Sigmoid colon (tissue), 7 donors: ENCODE measurements at places on chromosomes 12 and 14. TPM values are rescaled to one million over a fixed set of nuclear protein-coding genes. Genes with fewer than 3 reads are reported as not detected.

DNA sequence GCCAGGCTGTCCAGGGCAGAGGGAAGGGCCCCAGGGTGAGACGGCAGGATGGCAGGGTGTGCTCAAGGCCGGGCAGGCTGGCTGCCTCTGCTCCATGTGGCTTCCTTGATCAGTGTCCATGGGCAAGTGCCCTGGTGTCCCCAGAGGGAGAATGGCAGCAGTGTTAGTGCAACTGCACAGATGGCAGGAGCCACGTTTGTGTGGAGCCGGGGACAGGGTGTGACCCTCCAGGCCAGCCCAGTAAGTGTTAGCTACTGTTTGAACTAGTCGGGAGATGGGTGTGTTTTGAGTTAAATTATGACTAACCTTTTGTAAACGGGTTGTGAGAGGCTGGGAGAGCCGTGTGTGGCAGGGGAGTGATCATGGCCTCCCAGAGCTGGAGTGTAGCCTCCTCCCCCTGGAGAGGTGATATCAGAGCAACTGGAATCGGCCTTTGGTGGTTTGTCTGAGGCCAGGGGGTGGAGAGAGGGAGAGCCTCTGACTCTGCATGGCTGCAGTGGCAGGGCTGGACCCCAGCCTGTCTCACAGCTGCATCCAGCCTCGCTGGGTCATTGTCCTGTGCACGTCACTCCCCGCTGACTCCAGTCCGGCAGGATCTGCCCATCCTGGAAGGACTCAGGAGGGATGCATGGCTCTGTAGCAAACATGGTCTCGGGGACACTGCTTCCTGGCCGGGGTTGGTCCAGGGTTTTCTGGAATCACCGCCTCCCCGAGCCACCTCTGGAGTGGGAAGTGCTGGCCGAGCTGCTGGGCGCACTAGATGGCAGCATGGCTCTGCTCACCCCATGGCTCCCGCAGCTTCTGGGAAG is 27.8 kb downstream of the AACS start:
- H3K27me3 ChIP-seq, result no peaks in the 10 kb centered on the region
- no peaks in the 10 kb centered on the region for H3K4me1 ChIP-seq

GRCh38 chr14:23033251-23033727 is 1.4 kb downstream of the PSMB5 start:
- no peak for DNase-seq
- H3K4me3 ChIP-seq, result no peak overlapping the region
- no peaks in the 10 kb centered on the region for H3K4me1 ChIP-seq
- no peaks in the 10 kb centered on the region for H3K27me3 ChIP-seq
- no peak overlapping the region for H3K27ac ChIP-seq

- no peak overlapping the region for H3K27ac ChIP-seq
- H3K4me1 ChIP-seq, result no peaks in the 10 kb centered on the region
- no peak overlapping the region for H3K4me3 ChIP-seq
- no peaks in the 10 kb centered on the region for H3K27me3 ChIP-seq
- peaks cover 7% of the 10 kb centered on the region for H3K36me3 ChIP-seq
- DNase-seq, result no peak
Measured at GRCh38 chr14:87944987-87945604, 47.9 kb downstream of the GALC start.

DNA sequence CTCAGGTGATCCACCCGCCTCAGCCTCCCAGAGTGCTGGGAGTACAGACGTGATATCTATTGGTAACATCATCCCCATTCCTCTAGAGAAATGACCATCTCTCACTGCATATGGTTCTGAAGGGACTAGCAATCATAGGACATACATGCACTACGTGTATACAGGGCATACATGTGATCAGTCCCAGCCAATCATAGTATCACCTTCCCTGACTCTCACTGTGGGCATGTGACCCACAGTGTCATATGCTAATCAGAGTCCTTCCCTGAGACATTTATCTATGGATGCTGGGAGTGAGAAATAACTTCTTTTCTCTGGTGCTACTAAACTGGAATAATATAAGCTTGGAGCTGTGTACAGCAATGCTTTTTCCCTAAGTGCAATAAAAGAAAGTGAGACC is 12.1 kb upstream of the FBXW8 start:
- no peak overlapping the region for H3K27ac ChIP-seq
- H3K4me1 ChIP-seq, result no peaks in the 10 kb centered on the region
- no peak overlapping the region for H3K4me3 ChIP-seq

DNA sequence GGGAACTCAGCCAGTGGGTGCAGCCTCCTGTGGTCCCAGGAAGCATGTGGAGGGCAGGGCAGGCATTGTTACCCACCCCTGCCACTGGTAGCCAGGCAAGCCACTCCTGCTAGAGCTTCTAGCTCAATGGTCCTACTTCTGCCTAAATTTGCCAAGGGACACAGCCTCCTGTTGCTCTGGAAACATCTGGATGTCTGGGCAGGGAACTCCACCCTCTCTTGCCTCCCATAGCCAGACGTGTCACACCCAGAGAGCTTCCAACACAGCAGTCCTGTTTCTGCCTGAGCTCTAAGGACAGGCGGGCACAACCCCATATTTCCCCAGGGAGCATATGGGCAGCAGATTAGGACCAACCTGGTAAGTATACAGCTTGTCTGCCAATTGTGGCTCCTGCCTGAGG is 350.2 kb downstream of the GLT1D1 start:
- no peak for DNase-seq
- no peaks in the 10 kb centered on the region for H3K36me3 ChIP-seq
- H3K4me3 ChIP-seq, result no peak overlapping the region
- no peaks in the 10 kb centered on the region for H3K27me3 ChIP-seq

DNA sequence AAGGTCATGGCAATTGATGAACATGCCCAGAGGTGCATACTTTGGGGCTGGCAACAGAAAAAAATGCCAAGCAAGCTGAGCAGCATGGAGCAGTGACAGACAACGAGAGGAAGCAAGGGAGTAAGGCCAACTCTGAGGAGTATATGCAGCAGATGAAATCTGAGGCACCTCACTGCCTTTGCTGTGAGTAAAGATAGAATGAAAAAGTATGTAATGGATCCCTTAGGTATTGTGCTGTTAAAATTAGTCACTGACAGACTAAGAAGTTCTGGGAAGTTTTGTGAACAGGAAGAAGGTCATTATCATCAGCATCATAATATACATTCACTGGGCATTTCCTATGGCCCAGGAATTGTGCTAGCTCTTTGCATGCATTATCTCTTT is 269.9 kb downstream of the DUSP6 start:
- H3K4me3 ChIP-seq, result no peak overlapping the region
- no peak for DNase-seq
- no peaks in the 10 kb centered on the region for H3K27me3 ChIP-seq
- H3K27ac ChIP-seq, result no peak overlapping the region
- H3K36me3 ChIP-seq, result no peaks in the 10 kb centered on the region
- H3K4me1 ChIP-seq, result no peaks in the 10 kb centered on the region

- H3K27me3 ChIP-seq, result no peaks in the 10 kb centered on the region
- peaks cover 68% of the 10 kb centered on the region for H3K4me1 ChIP-seq
- peak overlapping the region; percentile 88 for H3K4me3 ChIP-seq
- peaks cover 5% of the 10 kb centered on the region for H3K36me3 ChIP-seq
- DNase-seq, result peak; percentile 91
Measured at GRCh38 chr12:6766651-6767349, 637 bp downstream of the PTMS start.

DNA sequence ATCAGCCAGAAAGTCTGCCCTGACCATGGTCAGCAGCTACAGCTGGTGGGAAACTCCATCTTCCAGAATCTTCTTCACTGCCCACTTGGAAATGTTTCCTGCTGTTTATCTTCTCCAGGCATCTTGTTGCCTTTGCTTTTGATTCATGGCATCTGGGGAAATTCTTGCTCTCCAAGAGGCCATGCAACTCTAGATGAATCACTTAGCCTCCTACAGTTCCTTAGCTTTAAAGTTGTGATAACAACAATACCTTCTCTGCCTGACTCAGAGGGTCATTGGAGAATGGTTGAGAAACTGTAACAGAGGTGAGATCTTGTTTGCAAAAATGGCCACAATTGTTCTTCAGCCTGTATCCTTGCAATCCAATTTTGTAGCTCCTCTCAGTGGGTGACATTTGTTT is 121.0 kb upstream of the VRK1 start:
- no peaks in the 10 kb centered on the region for H3K4me1 ChIP-seq
- no peaks in the 10 kb centered on the region for H3K36me3 ChIP-seq
- no peak overlapping the region for H3K4me3 ChIP-seq
- H3K27me3 ChIP-seq, result no peaks in the 10 kb centered on the region
- H3K27ac ChIP-seq, result no peak overlapping the region

DNA sequence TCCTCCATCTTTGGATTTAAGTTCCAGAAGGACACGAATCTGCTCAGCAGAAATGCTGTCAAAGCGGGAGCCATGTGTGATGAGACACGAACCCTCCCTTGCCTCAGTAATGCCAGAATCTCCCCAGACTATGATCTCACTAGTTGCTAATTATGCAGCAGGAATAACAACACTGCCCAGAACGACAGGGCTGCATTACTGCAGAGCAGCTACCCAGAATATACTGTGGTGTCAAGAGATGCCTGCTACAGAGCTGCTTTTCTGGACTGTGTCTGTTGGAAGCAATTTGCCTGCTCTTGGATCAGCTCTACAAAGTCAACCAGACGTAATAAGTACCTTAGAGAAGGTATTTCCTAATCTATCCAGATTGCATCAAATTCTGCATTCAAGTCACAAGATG is 5.5 kb downstream of the CSRNP2 start:
- H3K4me1 ChIP-seq, result peaks cover 46% of the 10 kb centered on the region
- DNase-seq, result no peak
- H3K27me3 ChIP-seq, result no peaks in the 10 kb centered on the region

RALGAPA1 gene
- total RNA-seq, result 76.0 TPM

CPNE6 gene
- total RNA-seq, result 2.9 TPM

TAS2R7 gene
- total RNA-seq, result not detected
